ENCODE measurements at places on chromosomes 12 and 14.

- no peak for DNase-seq
Observed at GRCh38 chr12:101738920-101739665, at the start of gene SYCP3. TSS of gene SYCP3 (minus strand) at chr12:101739462. CDS start at chr12:101737935, 1,527 bp downstream.

- no peak for DNase-seq
Observed at GRCh38 chr14:75446447-75446846, 18.6 kb downstream of the JDP2 start.

DNA sequence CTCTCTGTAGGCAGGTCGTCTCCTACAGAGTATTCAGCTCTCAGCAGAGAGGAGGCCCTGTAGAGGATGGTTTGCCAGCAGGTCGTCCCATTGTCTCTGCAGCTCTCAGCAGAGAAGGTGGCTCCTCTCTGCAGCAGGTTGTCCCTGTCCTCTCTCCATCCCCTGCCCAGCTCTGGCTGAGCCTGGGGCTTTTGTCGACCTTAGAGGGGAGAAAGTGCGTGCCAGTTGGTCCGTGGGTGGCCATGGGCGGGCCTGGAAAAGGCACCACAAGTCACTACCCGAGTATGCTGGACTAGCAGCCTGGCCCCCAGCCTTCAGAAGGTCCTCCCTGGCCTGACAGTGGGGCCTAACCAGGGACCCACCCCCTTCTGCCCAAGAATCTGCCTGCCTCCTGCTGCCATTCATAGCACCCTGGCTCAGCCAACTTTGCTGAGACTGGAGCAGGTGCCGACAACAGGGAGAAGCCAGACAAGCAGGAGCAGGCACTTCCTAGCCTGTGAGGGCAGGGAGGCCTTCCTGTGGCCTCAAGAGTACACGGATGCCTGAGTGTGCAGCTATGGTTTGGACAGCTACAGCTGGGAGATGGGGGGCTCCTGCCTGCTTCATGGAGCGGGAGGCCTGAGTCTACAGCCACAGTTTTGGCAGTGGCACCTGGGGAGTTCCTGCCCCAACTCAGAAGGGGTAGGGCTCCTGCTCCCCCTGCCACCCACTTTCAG, 59.7 kb upstream of the KCNH3 start:
- DNase-seq: no peak

DNA sequence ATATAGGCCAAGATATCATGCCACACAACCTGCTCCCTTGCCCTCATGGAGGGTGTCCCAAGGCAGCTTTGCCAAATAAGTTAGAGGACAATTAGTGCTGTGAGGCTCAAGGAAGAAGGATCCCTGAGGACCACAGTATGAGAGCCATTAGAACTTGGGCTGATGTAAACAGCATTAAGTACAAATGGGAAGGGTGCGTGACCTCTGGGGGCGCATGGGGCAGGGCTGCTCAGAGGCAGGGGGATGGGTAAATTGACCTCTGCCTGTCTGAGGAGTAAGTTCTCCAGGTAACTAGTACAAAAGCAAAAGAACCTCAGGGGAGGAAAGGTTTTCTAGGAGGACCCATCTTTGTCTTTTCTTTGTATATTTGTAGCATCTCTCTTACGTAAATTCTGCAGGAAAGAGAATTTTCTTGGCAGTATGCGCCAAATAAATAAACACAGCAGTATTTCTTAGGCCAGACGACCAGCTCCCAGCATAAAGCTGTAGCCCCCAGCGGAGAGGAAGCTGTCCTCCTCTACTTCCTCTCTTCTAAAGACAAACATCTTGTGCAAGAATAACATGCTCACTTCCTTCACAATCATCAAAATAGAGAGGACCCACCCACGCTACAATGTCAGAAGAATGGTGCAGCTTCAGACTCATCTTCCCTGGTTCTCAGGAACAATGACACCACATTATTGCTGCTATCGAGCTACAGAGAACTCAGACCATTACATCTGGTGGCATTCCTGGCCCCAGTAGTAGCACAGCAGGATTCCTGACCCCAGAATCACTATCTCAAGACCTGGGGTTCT, 16.4 kb upstream of the VWF start:
- DNase-seq: peak; percentile 34

GRCh38 chr12:12263909-12264308, 2.9 kb downstream of the LRP6 start:
- no peak for DNase-seq

GRCh38 chr12:58741226-58741625, 179.1 kb downstream of the LRIG3 start:
- no peak for DNase-seq

- DNase-seq: no peak
Observed at GRCh38 chr12:76080017-76080728, 4.3 kb downstream of the NAP1L1 start.

All from activated CD4-positive, alpha-beta T cell treated with anti-CD3 and anti-CD28 coated beads for 4 hours (primary cell).